Activated naive CD4-positive, alpha-beta T cell treated with anti-CD3 and anti-CD28 coated beads, Interleukin-2, amount 50 U/mL, for 72 hours (primary cell): ENCODE measurements at places on chromosomes 6 and 20. TPM values are rescaled to one million over a fixed set of nuclear protein-coding genes. Genes with fewer than 3 reads are reported as not detected.

CAGE1 gene
- total RNA-seq, result not detected

LRFN2 gene
- not detected for total RNA-seq

RBM39 gene
- 380 TPM for total RNA-seq

BHLHE23 gene
- total RNA-seq, result not detected

THBS2 gene
- not detected for total RNA-seq

SRXN1 gene
- total RNA-seq, result 12.7 TPM
